ENCODE measurements at places on chromosomes 2 and 18.

DNA sequence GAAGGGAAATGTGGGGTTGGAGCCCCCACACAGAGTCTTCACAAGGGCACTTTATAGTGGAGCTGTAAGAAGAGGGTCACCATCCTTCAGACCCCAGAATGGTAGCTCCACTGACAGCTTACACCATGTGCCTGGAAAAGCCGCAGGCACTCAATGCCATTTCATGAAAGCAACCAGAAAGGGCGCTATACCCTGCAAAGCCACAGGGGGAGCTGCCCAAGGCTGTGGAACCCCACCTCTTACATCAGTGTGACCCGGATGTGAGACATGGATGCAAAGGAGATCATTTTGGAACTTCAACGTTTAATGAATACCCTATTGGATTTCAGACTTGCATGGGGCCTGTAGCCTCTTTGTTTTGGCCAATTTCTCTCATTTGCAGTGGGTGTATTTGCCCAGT, 694.7 kb downstream of the CBLN2 start:
- no peak for DNase-seq

- DNase-seq: no peak
Observed at GRCh38 chr2:47309952-47310800, 92.8 kb upstream of the MSH2 start.

DNA sequence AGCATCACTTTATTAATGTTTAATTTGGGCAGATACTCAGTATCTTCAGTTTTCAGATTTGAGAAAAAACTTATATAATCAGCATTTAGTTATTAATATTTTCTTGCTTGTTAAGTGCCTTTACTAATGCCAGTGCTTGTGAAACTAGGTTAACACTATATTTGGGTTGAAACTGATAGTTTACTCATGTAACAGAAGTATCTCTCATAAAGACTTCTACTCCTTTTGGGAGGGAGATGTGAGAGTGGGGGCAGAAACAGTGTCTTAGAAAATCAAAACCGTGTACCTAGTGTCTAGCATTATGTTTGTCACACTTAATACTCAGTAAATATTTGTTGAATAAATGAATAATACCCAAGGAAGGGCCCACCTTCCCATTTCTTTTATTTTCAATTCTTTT, 129.5 kb downstream of the MSTN start:
- no peak for DNase-seq

GRCh38 chr18:76545433-76546087, 50.5 kb upstream of the ZNF516 start:
- DNase-seq: no peak

- DNase-seq: no peak
Observed at GRCh38 chr18:32881009-32881408, 108.2 kb upstream of the KLHL14 start.

DNA sequence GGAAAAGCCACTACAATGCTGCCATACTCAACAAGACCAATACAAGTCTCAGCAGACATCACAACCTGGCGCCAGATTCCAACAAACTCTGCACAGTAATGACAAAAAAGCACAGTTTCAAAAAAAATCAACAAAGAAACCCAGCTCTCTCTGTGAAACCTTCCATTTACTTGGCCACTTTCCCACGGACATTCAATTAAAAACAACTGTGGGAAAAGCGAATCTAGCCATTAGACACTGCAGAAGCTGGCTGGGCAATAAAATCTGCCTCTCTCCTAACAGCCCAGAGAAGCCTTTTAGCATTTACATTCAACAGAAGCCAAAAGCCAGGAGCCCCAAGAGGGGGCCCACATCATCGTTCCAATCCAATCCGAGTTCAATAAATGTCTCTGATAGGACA, 128.9 kb downstream of the HDAC4 start:
- no peak for DNase-seq

GRCh38 chr2:15334644-15335326, 226.3 kb downstream of the NBAS start:
- DNase-seq: no peak

DNA sequence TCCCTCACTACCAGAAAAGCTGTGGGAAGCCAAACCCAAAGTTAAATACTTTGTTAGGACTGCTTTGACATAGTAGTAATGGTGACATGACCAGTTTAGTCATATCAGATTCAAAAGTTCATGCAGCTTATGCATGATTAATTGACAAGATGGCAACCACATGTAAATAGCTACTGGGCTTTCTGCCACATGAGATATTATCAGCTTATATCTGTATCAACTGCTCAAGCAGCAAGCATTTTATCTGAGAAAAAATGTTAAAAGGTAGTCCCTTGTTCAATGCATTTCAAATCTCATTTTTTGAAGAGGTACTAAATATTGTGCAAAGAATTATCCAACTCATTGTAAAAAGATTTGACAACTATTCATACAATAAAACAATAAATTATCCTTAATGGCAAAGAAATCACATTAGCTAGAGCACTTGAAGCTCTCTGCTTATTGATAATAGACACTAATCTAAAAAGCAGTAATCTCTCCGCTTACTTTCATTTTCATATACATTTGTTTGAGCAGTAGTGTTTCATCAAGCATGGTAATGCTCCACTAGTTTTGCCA, 993.6 kb upstream of the NXPH2 start:
- no peak for DNase-seq

GRCh38 chr2:120774557-120775160, 39.0 kb downstream of the GLI2 start:
- DNase-seq: no peak

- no peak for DNase-seq
Observed at GRCh38 chr18:75393721-75394120, 33.8 kb downstream of the SMIM21 start.

DNA sequence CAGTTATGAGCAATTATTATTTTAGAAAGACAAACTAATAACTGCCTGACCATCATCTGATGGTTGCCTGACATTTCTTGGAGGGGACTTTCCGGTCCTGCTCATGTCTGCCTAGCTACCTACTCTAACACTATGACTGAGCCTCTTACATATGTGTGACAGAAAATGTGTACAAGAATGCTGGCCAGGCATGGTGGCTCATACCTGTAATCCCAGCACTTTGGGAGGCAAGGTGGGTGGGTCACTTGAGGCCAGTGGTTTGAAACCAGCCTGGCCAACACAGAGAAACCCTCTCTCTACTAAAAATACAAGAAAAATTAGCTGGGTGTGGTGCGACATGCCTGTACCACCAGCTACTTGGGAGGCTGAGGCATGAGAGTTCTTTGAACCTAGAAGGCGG, 666.3 kb downstream of the KCNJ3 start:
- no peak for DNase-seq

GRCh38 chr2:221467610-221468009, 104.5 kb downstream of the EPHA4 start:
- no peak for DNase-seq

DNA sequence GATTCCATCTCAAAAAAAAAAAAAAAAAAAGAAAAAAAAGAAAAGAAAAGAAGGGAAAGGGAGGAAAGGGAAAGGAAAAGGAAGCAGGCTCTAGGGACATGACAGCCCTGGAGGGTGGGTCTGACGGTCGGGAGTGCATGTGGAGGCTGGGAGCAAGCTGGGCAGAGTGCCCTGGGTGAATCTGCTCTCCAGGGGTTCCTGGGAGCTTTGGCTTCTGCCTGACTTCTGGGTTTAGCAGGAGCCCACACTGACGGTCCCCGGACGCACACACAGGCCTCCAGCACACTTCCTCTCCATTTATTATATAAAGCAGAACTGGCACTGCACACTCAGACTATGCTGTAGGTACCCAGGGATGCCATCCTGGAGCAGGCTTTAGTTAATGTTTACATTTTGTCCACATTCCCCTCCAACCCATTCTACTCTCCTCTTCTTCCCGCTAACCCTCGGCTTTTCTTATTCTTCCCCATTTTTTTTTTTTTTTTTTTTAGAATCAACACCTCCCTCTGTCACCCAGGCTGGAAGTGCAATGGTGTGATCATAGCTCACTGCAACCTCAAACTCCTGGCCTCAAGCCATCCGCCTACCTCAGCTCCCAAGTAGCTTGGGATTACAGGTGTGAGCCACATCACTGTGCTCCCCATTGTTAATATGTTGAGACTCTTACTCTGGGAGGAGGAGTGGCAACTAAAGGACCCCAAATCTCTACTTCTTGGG, 151.1 kb upstream of the SLC1A4 start:
- DNase-seq: no peak

DNA sequence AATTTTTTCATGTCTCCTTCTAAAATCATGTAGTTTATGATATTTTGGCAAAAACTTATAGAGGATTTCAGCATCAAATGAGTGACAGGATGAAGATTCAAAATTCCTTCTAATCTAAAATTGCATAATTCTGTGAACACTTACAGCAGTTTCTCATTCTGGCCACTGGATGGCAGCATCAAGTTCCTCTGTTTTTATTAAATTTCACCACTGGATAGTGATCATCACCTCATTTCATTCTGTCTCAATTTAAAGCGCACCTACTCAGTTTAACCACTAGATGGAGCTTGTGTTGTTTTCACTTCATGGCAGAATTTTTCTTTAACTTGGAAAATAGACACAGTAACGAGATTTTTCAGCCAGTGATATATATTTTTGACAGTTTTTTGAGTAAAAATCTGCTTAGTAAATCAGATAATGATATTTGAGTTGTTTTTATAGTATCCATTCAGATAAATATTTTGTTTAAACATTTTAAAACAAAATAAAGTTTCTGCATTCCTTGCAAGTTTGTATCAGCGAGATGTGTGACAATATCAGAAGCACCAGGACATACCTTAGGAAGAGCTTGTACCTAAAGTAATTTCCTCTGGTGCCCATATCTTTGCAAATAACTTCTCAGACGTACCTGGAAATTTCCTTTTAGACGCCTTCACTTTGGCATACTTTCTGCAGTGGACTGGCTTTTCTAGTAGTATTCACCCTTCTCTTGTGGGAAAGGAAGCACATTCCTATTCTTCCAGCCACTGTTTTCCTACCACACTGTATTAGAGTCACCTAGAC, 94.7 kb upstream of the ARHGAP15 start:
- DNase-seq: peak; percentile 10

- DNase-seq: no peak
Observed at GRCh38 chr2:64268330-64269048, 124.3 kb upstream of the PELI1 start.

- no peak for DNase-seq
Observed at GRCh38 chr2:121284463-121285449, at the start of gene TFCP2L1. TSS of gene TFCP2L1 (minus strand) at chr2:121285202. CDS start at chr2:121285109, 93 bp downstream.

- DNase-seq: no peak
Observed at GRCh38 chr2:144459937-144460336, 60.0 kb downstream of the ZEB2 start.

DNA sequence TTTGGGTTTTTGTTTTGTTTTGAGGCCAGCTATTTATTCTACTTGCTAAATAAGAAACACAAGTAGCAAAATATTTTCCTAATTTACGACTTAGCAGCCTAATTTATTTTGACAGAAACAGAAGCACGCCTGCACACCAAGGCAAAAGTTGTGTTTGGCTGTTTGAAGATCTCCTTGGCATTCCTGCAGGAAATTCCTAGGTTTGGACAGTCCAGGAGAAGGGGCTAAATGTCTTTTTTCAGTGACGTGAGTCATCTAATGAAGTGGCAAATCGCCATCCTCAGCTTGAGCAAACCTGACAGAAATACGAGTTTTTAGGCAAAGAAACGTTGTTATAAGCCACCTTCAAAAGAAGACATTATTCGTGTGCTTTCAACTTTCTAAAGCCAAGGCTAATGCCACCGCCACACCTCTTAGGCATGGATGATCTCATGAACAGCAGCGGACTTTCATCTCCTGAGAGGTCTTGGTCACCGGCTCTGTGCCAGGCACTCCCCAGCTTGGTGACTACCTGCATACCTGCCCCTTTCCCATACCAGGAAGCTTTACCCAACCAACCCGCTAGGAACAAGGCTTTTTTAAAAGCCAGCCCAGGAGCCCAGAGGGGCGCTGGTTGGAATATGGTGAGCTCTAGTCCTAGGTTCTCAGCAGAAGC, 30.9 kb downstream of the STK39 start:
- DNase-seq: no peak

GRCh38 chr18:71001597-71001996, 712.8 kb downstream of the SOCS6 start:
- no peak for DNase-seq

- DNase-seq: no peak
Observed at GRCh38 chr2:165425556-165425955, 43.9 kb upstream of the CSRNP3 start.

DNA sequence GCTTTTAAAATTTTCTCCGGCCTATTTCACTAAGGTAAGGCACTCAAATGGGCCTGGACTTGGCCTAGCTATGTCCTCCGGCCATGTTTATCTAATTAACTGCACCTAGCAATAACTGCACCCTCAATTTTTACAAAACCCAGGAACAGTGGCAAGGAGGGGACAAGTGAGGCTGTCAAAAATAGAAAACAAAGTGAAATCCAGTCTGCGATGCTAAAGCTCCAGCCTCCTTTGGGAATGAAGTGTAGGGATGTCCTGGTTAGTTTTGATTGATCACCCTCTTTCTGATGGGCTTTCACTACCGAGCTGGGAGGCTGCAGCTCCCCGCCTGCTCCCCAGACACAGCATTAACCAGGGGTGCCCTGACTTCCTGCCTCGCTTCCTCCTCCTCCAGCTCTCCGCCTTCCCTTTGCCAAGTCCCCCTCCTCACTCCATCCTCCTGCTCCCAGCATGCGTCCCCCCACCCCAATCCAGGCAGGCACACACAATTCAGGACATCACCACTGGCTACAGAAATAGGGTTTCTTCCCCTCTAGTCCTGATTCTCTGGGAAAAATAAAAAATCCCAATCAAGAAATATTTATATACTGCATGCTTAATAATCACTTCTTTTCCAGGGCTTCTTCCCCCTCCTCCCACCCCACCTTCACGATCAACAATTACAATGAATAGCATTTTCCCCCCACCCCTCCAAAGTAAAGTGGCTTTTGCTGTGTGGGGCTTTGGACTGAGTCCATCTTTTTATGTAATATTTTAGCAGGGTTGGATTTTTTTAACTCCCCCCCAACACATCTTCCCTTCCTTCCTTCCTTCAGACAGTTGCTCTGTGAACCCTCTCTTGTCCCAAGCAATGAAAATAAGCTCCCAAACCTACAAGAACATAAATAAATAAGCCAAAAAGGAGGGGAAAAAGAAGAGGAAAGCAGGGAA, 3.3 kb upstream of the POU3F3 start:
- no peak for DNase-seq

DNA sequence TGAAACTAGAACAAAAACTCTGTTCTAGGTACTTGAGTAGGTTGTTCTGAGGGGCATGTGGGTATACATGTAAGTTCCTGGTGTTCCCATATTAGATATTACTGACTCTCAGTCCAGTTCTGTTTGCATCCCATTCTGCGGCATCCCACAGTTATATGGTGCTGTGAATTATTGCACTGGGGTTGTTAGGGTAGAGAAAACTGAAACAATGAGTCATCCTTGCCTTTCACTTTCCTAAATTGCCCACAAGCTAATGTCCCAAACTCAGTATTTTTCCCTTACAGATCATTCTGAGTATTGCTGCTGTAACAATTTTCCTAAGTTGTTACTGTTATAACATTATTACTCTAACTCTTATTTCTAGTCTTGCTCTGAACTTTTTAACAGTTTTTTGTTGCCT, 3.0 kb downstream of the WDR75 start:
- peak; percentile 9 for DNase-seq
